Activated gamma-delta T cell treated with anti-CD3 and anti-CD28 coated beads, Interleukin-2, amount 50 U/mL, for 16 hours (primary cell): ENCODE measurements at places on chromosomes 3 and 15.

- no peak for DNase-seq
Measured at GRCh38 chr15:60083318-60083717, 79.2 kb downstream of the FOXB1 start.

DNA sequence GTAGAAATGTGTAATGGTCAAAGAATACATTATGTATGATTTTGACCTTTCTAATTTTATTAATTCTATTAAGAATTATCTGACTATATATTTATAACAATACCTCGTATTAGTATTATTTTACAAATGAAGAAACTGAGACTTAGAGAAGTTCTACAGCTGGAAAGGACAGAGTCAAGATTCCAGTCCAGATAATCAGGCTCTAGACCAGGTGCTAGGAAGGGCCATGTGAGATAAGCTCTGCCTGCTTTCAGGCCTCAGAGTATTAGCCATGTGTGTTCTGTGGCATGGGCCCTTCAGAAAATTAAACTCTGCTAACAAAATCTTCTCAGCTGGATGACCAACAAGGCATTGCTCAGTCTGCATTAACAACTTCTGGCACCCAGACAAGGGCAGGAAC, 87.5 kb downstream of the CD200R1L start:
- no peak for DNase-seq

DNA sequence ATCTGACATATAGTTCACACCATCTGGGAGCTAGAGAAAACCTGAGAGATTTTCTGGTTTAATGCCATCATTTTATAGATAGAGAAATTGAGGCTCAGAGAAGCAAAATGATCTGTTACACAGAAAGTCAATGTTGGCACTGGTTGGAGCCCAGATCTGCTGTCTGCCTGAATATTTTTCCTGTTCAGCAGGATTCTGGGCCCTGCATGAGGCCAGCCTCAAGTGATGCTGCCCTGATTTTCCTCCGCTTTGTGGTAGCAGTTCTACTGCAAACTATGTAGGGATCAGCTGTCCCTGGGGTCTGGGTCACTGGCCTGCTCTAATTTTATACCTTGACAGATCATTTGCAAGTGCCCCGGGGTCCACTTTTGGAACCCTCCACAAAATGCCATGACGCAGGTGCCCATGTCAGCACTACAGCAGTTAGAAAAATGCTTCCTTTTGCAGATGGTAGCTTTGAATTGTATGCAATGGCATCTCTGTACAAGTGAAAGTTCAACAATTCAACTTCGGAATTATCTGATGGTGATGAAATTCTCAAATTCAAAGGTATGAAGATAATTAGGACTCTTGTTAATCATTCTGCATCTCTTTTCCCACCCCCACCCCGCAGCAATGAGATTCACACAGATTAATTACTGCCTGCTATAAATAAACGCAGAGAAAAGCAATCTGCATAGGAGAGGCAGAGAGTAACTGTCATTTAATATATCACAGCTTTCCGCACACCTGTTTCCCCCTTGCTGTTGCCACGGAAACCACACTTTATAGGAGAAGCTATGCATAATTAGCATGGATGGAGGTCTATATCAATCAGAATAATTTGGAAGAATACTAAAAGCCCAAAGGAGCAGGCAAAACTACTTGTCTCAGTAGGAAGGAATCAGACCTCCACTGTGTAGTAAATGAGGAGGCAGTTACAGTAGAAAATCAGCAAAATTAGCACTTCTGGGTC, 222.6 kb downstream of the PDCD6IP start:
- DNase-seq = no peak

DNA sequence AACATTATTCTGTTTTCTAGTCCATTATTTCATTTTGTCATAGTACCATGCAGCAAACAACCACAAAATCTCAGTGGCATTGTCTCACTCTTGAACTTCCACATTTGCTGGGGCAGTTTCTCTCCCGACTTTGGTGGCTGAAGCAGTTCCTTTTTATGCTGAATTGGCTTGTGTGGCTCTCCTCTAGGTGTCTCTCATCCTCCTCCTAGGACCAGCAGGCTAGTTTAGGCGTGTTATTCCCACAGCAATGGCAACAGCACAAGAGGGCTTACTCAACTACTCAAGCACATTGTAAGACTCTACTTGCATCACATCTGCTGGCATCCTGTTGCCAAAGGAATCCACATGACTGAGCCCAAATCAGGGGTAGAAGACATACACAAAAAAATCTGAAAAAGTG, 201.8 kb upstream of the KCNH8 start:
- DNase-seq = no peak

GRCh38 chr3:186432189-186432588, 70.2 kb upstream of the DGKG start:
- no peak for DNase-seq

DNA sequence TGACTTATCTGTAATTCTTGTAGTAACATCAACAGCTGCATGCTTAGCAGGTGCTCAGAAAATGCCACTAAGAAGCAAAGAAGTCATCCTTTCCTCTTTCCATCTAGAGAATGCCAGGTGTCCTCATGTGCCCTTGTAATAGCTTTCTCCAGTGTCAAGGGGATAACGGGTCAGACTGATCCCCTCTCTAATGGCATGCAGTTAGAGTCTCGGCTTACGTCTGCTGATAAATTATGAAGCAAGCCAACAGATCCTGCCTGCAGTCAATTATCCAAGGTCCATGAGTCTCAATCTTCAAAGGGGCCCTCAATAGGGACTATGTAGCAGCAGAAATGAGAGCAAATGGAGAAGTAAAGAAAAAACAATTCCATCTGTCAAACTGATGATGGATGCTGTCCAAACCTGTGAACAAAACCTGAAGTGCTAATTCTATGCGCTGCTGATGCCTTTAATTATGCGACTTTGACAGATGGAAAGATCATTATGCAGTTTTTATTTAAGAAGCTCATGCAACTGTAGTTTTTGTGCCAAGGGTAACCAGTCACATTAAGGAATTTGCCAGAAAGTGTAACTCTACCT, 162.8 kb upstream of the PEX5L start:
- no peak for DNase-seq

- no peak for DNase-seq
Measured at GRCh38 chr3:160473978-160474377, 24.4 kb upstream of the TRIM59 start.

DNA sequence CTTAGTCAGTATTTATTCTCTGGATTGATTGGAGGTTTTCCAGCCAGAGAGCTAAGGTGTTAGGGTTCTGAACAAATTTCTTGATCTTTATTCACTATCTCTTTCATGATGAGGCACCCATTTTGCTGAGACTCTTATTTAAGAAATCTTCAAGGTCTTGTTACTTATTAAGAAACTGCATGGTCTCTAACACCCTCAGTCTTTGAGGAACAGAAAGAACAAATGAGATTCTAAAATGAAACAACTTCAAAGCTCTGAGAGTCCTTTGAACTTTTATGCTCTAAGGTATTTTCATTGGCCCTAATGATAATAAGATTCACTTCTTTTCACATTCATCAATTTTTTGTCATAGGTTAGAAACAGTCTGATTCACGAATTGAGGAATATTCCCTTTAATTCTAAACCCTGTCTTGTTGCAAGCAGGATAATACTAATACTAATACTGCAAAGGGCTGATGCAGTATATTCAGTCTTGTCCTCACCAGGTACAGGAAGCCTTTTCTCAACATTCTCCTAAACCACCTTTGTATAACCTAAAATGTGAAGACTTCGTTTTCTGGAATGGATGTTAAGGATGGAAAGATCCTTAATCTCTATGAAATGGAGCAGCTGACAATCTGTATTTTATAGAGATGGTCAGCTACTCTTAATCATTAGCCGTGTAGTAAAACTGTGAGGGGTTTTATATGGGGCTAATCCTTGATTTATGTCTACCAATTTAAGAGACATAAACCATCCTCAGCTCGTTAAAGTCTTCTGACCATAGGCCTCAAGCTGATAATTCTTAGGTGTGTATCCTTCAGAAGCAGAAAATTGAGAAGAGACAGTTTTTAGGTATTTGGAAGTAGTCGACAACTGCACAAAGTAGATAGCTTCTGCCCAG, 198.3 kb downstream of the OTOL1 start:
- DNase-seq = no peak

GRCh38 chr15:90866800-90867199, 1.6 kb upstream of the FURIN start:
- DNase-seq = no peak
